C1 segment of cervical spinal cord (tissue), 14 donors: ENCODE measurements at places on chromosomes 6 and 20.

- no peak for DNase-seq
These were observed 14.7 kb upstream of the SIM1 start for GRCh38 chr6:100479179-100480035.

DNA sequence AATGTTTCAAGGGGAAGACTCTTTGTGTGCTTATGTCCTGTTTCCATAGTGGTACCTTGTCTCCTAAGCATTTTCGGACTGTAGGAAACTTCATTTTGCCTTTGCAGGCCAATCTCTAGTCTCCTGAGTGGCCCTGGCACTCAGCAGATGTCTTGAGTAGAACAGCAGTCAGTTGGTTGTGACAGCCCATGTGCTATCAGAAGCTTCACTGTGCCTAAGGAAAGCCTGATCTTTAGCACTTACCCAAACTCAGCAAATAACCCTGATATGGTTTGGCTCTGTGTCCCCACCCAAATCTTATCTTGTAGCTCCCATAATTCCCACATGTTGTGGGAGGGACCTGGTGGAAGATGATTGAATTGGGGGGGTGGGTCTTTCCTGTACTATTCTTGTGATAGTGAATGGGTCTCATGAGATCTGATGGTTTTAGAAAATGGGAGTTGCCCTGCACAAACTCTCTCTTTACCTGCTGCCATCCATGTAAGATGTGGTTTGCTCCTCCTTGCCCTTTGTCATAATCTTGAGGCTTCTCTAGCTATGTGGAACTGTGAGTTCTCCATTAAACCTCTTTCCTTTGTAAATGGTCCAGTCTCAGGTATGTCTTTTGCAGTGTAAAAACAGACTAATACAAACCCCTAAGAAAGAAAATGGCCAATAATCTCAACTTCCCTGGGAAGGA, 15.9 kb upstream of the SRPK1 start:
- no peak for DNase-seq

DNA sequence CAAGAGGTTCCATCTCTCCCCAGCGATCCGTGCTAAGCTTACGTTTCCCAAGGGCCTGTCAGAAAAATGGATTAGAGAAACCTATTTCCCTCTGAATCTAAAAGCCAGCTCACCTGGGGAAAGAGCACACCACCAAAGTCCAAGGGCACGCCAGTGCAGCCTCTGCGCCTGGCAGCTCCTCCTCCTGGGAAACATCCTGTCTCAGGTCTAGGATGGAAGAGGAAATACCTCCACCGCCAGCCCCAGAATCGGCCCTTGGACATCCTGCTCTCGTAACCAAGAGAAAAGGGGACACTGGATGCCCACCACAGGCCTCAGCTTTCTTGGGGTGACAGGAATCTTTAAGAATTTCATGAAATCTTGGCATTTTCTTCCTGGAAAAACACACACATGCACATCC, 18.7 kb downstream of the RAMACL start:
- no peak for DNase-seq

DNA sequence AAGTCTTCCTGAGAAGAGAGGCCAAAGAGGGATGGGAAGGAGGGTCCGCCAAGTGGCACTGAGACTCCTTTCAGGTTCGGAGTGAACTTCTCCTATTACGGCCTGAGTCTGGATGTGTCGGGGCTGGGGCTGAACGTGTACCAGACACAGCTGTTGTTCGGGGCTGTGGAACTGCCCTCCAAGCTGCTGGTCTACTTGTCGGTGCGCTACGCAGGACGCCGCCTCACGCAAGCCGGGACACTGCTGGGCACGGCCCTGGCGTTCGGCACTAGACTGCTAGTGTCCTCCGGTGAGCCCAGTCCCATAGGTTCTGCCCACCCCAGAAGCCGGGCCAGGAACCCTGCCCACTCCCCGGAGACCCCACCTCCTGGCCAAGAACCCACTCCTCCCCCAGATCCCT, 4.1 kb downstream of the SLC22A7 start:
- no peak for DNase-seq

DNA sequence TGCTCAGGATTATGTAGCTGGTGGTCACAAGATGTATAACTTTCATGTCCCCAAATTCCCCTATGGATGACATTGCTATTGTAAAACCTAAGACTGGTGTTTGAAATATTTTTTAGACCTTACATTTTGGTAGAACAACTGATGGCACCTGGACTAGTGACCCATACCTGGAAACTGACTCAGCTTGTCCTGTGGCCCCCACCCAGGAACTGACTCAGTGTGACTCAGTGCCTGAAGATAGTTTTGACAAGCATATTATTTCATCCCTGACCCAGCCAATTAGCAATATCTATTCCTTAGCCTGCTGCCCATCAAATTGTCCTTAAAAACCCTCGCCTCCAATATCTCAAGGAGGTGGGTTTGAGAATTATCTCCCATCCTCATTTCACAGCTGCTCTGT, 90.9 kb upstream of the GRIK2 start:
- DNase-seq = no peak

DNA sequence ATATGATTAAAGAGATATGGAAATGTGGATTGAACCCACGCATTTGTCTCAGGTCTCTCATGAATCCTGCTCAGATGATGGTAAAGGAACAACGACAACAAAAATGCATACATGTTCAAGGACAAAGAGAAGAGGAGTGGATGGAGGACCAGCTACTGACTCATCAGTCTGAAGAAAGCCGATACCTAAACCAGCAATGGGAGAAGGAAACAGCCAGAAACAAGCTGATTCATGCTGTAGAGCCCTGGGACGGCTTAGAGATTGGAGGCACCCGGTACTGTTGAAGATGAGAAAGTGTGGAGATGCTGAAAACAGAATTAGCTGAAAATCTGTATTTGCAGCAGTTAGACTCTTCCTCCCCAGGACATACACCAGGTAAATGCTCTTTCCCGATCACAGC, 14.4 kb upstream of the RIPPLY2 start:
- DNase-seq = no peak

DNA sequence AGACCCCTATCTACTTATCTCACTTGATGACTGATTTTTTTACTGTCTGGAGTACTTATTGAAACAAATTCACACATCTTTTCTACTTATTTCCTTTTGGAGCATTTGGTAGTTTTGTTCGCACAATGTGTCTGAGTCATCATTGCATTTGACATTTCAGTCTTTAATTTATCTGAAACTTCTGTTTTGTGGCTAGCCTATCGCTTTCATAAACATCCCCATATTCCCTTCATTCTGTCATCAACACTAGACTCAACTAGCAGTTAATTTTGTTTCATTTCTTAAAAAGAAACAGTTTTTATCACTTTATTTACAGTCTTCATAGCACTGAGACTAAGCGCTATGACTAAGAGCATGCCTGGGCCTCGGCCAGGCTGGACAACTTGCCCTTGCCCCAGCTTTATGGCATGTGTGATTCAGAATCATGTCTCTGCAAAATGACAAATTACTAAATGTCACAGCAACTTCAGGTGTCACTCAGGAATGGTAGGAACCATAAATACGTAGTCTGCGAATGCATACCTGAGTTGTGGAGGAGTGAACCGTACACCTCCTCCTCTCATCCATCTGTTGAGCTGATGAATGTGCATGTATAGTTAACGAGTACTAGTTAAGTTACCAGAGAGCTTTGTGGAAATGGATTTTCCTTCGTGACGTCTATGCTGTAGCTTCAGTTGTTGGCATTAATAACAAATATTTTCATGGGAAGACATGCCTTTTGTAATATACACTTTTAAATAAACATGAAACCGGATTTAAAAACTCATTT, 16.2 kb downstream of the L3MBTL3 start:
- DNase-seq = no peak

- DNase-seq = no peak
These were observed 20.7 kb upstream of the TRIM27 start for GRCh38 chr6:28944412-28944865.

DNA sequence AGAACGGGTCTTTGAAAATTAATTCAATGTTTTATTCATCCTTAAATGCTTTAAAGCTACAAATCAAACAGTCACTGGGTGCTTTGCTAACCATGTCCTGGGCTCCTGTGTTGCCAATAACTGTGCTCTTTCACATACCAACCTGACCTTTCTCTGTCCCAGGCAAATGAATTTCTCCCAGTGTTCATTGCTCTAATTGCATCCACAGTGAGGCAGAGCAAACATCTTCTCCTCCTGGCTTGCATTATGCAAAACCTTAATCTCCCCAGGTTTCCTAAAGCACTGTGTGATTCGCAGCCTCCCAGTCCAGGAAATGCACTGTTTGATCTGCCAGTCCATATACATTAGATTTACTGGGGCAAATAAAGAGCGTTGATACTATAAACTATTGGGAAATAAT, 219.0 kb downstream of the PREX1 start:
- DNase-seq = no peak

- DNase-seq = no peak
These were observed 125.1 kb downstream of the LY86 start for GRCh38 chr6:6713657-6714056.

DNA sequence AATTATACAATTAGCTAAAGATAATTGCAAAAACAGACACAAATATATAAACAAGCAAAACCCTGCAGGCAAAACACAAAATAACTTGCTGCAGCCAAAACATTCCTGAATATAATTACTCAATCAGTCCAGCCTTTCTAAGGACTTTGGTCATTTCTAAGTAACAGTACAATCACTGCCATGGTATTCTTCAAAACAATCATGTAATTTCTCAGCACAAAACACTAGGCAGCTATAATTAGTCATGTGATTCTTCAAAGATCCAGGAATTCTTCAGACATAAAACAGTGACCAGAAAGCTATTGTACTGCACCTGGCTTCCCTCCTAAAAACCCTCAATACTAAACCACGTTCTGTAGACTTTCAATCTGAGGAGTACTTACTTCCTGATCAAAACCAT, 881.1 kb downstream of the EPHA7 start:
- no peak for DNase-seq

DNA sequence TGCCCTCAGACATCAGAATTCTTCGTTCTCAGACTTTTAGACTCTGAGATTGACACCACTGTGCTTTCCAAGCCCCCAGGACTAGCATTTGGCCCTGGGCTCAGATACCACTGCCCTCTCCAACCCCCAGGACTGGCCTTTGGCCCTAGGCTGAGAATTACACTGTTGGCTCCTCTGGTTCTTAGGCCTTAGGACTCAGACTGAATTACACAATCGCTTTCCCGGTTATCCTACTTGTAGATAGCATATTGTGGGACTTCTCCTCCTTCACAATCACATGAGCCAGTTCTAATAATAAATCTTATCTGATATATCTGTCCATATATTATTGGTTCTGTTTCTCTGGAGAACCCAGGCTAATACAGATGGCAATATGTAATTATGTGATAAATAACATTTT, 1725.5 kb downstream of the GRIK2 start:
- DNase-seq = no peak

DNA sequence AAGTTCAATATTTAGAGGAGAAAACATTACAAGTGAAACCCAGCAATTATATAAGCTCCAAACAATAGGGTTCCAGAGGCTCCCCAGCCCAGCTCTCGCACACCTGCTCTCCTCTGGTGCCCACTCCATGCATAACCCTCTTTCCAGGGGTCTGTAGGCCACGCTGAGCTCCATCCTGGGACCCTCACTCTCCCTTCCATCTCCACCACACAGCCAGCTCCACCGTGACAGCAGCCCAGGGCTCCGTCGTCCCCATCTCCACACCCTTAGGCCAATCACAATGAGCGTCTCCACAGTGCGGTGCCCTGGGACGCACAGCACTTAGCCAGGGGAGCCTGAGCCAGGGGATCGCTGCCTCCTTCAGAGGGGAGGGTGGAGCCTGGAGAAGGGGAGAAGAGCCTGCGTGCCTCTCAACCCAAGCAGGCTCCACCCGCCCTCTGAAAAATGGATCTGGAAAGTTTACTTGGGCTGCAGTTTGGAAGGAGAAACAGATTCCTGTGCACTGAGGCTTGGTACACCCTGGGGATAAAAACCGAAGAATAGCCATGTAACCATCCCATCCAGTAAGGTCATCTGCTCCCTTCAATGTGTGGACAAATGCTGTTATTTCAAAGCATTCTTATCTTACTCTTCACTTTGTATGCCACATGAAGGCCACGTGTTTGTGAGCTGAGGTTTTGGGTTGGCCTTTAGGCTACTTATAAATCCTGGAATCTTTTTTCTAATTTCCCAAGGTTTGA, 72.4 kb upstream of the GGTLC1 start:
- no peak for DNase-seq

- DNase-seq = no peak
These were observed 52.3 kb upstream of the UTRN start for GRCh38 chr6:144232832-144233230.

DNA sequence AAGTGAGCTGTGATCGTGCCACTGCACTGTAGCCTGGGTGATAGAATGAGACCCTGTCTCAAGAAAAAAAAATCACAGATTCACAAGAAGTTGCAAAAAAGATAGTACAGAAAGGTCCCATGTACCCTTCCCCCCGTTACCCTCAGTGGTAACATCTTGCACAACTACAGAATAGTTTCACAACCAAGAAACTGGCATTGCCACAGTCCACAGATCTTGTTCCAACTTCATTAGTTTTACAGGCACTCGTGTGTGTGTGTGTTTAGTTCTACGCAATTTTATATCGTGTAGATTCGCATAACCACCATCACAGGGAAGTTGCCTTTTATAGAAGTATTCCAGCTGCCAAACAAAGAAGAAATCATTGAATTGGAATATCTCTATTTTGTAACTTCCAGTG, 19.1 kb downstream of the SPATA2 start:
- no peak for DNase-seq

DNA sequence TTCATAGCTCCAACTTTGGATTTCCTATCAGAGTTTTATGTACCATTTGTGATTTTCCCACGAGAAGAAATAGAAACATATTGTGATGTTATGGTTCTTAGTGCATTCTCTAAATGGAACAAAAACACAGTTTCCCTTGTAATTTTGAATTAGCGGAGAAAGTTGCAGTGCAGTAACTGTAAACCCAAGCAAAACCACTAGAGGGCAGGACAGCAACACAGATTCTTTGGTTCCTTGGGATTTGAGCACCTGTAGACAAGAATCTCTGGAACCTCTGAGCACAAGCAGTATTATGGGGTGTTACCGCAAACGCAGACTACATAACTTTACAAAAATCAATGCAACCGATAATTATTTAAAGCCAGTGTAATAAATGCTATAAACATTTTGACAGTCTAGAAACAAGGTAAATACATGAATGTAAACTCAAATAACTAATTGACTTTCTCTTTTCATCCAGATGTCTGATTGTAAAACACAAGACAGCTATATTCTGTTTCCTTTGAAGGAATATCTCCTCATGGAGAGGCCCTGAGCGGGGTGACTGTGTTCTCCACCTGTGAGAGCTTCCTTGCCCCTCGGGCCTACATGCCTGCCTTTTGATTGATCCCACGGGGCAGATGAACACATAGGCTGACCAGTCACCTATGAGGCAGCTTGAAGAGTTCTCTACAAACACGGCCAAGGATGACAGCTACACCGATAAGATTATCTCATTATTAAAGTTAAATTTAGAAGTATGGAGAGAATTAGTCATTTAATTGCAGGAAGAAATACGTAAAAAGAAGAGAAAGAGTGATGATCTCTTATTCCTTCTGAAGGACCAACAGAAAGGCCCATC, 67.5 kb upstream of the COL21A1 start:
- no peak for DNase-seq

GRCh38 chr20:22453244-22454080, 130.9 kb downstream of the FOXA2 start:
- DNase-seq = no peak
